Stimulated activated CD8-positive, alpha-beta memory T cell treated with anti-CD3 and anti-CD28 coated beads, Interleukin-7, amount 100 ng/mL, for 4 hours (primary cell): ENCODE measurements at places on chromosomes 16 and 17.

- DNase-seq: no peak
Observed at GRCh38 chr17:17252149-17252661, 15.2 kb upstream of the FLCN start.

DNA sequence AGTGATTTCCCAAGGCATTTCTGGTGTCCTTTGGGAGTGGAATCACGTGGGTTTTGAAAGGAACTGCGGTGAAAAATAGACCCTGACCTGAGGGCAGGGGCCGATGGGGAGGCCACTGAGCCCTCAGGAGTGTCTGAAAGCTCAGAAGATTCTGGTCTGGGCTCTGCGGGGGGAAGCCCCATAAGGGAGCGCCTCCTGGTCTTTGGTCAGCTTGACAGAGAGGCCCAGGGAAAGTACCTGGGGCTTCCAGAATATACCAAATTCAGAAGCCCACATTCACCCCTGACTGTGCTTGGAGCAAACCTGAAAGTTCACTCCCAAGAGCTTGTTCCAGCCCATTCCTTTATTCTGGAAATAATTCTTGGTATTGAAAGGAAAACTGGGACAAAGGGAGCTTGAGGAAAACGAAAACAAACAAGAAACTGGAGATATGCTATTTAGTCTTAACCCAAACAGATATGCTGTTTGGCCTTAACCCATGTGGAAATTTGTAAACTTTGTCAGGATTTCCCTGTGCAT is 23.2 kb upstream of the NAGLU start:
- DNase-seq: no peak

GRCh38 chr16:56066617-56067016 is 124.7 kb upstream of the GNAO1 start:
- DNase-seq: no peak

DNA sequence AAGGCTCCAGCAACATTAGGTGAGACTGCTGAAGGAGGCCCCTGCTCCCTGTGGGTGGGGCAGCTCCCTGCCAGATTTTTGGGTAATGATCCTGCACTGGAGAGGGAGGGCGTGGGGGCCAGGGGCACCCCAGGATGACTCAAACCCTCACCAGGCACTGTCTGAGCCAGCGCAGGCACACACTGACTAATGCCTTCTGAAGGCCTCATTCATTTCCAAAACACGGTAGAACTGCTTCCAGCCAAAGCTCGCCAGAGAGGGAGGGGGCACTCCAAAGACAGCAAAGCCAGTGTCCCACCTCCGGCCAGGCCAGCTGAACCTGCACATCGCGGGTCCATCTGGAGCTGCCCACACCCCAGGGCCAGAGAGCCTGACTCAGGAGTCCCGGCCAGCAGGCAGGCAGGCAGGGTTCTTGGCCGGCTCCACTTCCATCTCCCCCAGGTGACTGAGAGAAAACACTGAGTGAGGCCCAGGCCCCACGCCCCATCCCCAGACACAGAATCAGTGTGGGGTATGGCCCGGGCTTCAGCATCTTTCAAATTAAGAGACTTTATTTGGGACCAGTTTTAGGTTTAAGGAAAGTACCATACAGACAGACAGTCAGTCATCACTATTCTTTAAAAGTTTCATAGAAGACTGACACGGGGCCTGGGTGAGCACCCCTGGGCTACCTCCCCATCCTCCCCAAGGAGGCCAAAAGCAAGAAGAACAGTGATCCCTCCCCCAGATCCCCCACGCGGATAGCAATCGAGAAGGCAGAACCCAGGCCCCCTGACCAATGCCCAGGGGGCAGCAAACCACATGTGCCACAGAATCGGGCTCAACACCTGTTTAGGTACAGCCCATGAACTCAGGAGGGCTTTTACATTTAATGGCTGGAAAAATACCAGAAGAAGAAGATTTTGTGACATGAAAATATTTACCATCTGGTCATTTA is 2.3 kb downstream of the PIEZO1 start:
- peak; percentile 70 for DNase-seq

- no peak for DNase-seq
Observed at GRCh38 chr17:630801-631200, 83.8 kb downstream of the VPS53 start.

- no peak for DNase-seq
Observed at GRCh38 chr17:64236827-64237403, 26.1 kb downstream of the TEX2 start.

DNA sequence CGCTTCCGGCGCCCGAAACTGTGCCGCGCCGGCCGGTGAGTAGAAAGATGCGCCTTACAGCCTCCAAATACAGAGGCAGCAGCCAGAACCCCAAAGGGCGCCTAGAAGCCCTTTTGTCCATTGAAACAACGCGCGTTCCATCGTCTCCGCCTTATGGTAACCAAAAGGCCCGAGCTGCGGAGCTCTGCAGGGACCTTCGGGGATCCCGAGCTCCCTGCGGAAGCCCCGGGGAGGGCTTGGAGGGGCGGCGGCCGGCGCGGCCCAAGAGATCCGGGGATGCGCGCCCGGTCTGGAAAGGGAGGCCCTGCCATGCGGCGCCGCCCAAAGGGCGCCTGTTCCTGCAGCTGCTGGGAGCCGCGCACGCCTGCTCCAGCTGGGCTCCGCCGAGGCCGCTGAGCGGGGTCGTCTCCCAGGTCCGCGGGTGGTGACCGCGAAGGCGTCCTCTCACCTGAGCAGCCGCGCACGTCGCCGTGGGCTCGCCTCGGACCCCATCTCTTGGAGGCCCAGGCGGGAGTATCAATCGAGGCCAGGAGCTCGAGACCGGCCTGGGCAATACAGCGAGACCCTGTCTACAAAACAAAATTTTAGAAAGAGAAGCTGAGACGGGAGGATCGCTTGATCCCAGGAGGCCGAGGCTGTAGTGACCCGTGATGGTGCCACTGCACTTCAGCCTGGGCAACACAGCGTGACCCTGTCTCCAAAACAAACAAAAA is 742 bp upstream of the FBXO31 start:
- no peak for DNase-seq

GRCh38 chr16:50490828-50491227 is 57.4 kb upstream of the NKD1 start:
- DNase-seq: no peak

GRCh38 chr17:50944054-50944901 is 78.1 kb upstream of the TOB1 start:
- DNase-seq: no peak

DNA sequence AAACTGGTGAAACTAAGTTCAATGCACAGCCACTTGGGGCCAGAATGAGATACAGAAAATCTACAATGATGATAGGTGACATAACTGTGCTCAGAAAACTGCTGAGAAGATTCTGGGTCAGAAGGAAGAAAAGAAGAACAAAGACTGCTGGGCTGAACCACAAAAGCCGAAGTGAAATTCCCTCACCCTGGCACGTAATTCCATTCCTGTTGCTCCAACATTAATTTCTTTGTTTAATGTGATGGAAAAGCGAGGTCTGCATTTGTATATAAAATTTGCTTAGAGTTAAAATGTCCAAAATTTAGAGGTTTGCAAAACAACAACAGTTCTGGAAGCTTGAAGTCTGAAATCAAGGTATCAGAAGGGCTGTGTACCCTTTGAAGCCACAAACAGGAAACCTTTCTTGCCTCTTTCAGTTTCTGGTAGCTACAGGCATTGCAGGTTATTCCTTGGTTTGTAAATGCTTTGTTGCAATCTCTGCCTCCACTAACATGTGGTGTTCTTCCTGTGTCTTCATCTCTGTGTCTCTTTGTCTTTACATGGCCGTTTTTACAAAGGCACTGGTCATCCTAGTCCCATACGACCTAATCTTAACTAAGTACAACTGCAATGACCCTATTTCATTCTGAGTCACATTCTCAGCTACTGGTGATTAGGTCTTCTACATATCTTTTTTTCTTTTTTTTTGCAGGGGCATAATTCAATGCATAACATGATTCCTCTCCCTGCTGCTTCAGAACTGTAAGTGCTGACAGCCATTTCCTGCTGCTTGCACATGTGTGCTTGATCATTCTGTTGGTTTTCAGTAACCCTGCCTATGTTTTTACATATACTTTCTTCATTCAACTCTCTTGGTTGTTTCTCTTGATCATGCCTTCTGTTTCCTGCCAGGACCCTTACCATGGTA is 603.0 kb upstream of the CDH8 start:
- DNase-seq: no peak

- no peak for DNase-seq
Observed at GRCh38 chr16:27597361-27597760, 47.4 kb downstream of the KATNIP start.

- no peak for DNase-seq
Observed at GRCh38 chr16:89564476-89565255, 4.2 kb downstream of the RPL13 start.

DNA sequence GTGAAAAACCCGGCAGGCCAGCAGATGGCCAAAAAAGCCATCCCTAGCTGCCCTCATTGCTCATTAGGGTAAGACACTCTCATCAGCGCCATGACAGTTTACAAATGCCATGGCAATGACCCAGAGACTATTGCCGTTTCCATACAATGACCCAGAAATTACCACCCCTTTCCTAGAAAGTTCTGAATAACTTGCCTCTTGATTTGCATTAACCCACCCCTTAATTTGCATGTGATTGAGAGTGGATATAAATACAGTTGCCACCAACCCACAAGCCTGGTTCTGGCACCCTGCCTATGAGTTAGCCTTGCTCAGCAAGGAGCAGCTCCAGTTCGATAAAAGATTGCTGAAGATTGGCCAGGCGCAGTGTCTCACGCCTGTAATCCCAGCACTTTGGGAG is 16.1 kb upstream of the C16orf54 start:
- no peak for DNase-seq

DNA sequence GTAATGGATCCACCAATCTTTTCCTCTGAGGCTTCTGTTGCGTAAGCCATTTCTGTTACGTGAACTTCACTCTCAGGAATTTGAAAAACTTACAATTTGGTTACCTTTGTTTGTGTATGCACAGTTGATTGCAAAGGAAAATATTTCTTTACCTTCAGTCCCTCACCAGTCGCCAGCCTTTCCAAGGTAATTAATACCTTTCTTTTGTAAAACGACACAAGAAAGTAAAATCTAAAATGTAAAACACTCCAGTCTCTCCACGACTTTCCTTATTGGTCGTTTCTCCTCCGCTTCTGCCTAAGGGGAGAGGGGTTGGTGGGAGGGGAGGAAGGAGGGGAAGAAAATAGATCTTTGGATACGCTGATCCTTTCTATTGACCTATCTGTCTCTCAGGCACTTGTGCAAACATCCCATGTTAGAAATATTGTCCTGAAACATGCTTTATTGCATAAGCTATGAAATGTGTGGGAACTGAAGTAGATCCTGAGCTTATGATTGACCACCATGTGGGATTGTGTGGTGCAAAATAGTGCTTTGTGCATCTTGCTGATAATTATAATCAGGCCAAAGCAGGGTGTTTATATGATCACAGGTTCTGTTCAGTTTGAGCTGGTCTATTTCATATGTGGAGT is 32.4 kb upstream of the EFCAB13 start:
- no peak for DNase-seq

DNA sequence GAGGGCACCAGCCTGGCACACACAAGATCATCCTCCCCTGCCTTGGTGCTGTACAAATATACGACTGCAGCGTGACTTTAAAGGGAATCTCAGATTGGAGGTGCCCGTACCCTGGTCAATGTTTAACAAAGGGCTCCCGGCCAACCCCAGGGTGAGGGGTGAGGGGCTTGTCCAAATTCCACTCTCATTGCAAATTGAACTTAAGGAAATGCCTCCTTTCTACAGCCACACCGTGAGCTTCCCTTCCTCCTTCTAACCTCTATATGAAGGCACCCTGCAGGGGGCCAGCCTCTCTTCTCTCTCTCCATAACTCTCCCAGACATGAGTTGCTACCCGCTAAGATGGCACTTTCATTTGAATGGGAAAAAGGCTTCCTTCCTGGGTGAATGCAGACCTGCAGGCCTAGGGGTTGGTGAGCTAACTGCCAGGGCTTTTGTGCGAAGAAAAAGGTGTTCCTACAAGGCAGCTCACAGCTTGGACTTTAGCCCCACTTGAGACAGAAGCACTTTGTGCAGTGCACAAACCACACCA is 76.6 kb downstream of the IRF8 start:
- no peak for DNase-seq

GRCh38 chr17:56708220-56708558 is 114.7 kb downstream of the NOG start:
- DNase-seq: no peak

DNA sequence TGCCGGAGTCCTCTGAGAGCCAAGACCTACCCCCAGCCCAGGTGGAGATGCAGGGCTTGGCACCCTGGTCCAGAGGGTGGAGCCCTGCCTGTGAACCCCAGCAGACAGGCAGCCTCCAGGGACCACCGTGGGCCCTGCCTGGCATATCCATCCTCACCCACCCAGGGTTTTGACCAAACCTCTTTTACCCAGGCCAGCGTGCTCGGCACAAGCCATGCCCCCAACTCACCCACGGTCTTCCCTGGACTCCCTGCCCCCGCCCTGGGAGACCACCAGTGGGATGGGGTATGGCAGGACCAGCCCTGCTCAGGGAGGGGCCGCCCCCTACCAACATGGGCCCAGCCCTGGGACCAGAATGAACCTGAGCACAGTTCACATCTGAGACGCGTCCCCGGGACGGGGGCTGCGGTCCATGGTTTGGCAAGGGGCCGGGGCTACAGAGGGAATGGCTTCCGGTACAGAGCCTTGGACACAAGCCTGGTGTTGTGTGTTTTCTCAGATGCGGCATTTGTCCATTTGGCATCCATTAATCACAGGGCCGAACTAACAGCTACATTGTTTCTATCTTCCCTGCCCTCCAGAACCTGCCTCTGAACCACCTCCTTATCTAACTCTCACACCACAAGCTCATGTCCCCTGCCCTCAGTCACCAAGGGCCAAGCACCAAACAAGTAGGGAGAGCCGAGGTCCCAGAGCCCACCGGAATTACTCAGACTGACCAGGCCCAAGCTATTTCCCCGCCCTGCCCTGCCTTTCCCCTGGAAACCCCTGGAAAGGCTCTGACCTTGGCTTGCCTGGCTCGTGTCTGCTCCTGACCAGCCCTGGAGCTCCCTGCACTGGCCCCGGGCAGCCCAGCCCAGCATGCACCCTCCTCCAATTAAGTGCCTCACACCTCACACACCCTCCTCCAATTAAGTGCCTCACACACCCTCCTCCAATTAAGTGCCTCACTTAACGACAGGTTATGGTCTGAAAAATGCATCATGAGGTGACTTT is 14.1 kb downstream of the HS3ST6 start:
- no peak for DNase-seq

- no peak for DNase-seq
Observed at GRCh38 chr16:21659124-21659523, 4.6 kb upstream of the OTOA start.

DNA sequence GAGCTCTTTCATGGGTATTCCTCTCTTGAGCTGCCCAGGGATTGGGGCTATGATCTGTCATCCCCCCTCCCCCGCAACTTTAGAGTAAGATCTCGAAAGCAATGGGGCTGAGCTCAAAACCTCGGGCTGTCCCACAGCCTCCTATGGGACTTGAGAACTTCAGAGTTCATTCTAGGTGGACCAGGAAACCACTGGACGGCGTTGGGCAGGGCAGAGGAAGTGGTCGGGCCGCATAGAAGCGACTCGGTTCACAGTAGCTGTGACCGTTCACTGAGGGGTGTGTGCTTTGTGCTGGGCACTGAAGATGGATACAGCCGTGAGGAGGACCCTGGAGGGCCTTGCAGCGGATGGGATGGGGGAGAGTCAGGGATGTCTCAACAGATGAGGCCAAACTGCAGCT is 292.0 kb downstream of the CPPED1 start:
- DNase-seq: no peak
